ENCODE measurements at places on chromosomes 4 and X.

DNA sequence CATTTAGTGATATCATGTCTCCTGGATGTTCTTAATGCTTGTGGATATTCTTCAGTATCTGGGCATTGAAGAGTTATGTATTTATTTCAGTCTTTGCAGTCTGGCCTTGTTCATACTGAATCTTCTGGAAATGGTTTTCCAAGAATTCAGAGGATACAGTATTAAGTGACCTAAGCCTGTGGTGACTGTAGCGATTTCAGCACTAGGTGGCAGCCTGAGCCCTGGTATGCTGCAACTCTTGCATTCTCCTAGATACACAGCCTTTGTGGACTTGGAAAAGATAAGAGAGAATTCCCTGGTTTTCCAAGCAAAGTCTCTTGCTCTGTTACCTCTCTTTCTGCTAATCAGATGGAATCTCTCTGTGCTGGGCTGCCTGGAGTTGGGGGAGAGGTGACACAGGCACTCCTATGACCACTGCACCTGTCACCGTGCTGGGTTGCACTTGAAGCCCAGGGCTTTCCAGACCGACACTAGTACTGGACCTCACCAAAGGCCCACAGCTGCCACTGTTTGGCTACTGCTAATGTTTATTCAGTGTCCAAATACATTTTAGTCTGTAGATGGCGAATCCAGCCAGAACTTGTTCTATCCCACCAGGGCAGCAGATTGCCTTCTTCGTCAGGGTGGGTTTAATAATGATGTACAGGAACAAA, 19.3 kb upstream of the SPIN2A start:
- DNase-seq: peak; percentile 1

DNA sequence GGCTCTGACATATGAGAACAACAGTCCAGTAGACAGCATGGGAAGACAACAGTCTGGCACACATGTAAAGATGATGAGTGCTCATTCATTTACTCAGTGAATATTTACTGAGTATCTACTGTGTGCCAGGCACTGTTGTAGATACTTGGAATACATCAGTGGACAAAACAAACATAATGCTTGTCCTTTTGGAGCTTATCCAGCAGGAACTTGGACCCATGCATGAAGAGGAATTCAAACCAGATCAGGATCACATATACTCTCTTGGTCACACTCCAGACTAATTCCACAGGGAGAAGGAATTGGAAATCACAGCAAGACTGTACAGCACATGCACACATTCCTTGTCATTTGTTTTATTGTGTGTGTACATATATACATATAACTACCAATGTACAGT, 217.6 kb upstream of the TTC29 start:
- no peak for DNase-seq

GRCh38 chr4:152585023-152585441, 49.1 kb upstream of the FBXW7 start:
- DNase-seq: peak; percentile 16

GRCh38 chrX:118853596-118853995, 30.0 kb downstream of the ZCCHC12 start:
- DNase-seq: no peak

DNA sequence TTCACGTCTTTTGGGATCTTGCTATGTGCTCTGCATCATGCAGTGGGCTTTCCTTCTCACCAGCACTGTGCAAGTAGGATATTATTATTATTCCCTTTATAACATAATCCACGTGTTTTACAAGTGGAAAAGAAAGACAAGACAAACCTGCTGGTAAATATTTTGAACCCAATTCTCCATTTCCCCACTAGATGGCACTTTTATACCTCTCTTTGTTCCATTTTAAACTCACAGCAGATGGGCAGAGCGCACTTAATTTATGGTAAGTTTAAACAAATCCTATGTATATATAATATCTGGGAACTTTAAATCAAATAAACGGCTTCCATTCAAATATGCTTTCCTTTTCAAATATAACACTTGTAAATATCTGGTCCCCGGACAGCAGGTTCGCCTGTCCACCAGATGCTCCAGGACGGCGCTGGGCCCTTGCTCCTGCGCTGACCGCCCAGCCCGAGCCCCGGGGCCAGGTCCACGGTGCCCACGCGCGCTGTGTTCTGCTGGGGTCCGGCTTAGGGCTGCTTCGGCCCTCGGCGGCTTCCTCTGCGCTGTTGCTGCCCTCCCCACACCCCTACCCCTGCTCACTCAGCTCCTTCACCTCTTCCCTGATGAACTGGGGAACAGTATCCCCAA, 31.1 kb downstream of the F11 start:
- peak; percentile 46 for DNase-seq

DNA sequence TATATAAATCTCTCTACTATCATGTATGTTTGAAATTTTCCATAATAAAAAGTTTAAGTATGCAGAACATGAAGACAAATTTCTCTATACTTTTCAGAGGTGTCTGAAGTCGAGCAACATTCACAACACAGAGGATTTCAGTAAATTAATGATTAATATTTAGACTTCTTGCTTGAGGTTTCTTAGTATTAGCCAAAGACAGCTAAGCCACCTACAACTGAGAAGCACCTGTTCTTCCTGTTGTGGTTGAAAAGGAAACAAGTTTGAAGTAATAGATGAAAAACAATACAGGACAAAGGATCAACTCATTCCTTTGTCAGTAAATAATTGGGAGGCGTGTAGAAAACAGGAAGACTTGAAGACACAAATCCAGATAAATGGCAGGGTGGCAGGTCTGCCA, 21.1 kb downstream of the SCML1 start:
- DNase-seq: no peak
